ENCODE measurements at places on chromosomes 1 and 21.

DNA sequence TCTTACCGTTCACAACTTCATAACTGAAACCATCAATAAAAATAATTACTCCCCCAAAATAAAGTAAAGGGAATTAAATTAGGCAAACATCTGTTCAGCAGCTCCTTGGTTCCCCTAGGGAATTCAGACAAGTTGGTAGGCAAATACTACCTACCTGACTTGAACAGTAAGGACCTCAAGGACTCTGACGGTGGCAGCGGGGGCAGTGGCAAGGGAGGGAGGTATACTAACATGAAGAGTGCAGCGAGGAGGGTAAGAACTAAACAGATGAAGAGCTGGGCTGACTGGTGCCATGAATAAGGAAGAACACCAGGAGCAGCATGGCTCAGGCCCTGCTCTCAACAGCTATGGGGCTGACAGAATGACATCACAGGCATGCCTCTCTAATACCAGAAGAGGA lies 33.1 kb downstream of the MTOR start:
- no peak overlapping the region for H3K27ac ChIP-seq
- no peak overlapping the region for H3K4me3 ChIP-seq
- DNase-seq = no peak
- peaks cover 8% of the 10 kb centered on the region for H3K4me1 ChIP-seq

GRCh38 chr1:236168716-236169429 lies 26.5 kb downstream of the GPR137B start:
- peaks cover 2% of the 10 kb centered on the region for H3K4me1 ChIP-seq
- H3K27ac ChIP-seq = no peak overlapping the region
- no peaks in the 10 kb centered on the region for H3K27me3 ChIP-seq
- H3K4me3 ChIP-seq = no peak overlapping the region
- DNase-seq = no peak

DNA sequence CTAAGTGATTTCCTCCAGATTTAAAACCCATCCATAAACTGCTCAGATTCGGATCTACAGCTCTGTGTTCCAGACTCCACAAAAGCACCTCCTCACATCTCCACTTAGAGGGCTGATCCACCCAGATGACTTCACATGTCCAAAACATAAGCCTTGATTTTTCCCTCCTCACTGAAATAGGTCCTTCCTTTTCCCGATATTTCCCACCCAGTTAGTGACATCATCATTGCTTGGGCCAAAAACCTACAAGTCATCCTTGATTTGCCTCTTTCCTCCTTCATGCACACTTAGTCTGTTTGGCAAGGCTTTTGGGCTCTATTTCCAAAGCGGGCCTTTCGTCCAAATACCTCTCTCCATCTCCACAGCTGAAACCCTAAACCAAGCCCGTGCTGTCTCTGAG lies 32.3 kb downstream of the CCDC185 start:
- no peak overlapping the region for H3K27ac ChIP-seq
- no peak overlapping the region for H3K4me3 ChIP-seq

GRCh38 chr1:36182734-36183133 lies 26.8 kb downstream of the MAP7D1 start:
- H3K27me3 ChIP-seq = no peaks in the 10 kb centered on the region
- H3K36me3 ChIP-seq = peaks cover 17% of the 10 kb centered on the region
- no peak overlapping the region for H3K4me3 ChIP-seq
- H3K27ac ChIP-seq = no peak overlapping the region
- DNase-seq = no peak

DNA sequence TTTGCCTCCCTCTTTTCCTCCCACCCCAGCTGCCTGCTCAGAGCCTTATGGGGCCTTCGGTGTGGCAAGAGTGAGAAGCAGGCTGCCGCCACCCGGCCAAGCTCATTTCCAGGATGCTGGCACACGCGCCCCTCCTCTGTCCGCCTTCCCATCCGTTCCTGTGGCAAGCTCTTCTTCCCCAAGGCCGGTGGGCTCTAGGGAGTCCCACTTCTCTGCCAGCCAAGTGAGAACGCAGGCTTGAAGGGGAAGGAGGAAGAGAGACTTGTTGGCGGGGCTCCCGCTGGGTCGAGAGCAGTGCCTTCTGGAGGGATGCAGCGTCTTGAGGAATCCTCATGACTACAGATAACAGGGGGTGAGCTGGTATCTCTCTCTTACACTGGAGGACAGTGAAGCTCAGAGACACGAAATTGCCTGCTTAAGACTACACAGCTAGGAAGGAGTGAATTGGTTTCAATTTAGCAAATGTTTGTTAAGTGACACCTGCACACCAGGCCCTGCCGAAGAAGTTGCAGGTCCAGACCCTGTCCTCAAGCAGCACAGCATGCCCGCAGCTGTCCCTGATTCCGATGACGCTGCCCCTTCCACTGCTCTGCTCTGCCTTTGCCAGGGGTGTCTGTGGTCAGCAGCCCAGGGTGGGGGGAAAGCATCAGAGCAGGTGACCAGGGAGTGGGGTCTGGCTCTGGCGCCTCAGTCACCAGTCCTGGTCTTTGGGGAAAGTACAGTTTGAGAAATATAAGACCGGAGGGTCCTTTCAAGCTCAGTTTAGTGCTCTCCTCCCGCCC lies 40.1 kb upstream of the FOXO6 start:
- no peaks in the 10 kb centered on the region for H3K36me3 ChIP-seq
- DNase-seq = no peak
- H3K27me3 ChIP-seq = peaks cover 2% of the 10 kb centered on the region
- no peak overlapping the region for H3K4me3 ChIP-seq
- no peaks in the 10 kb centered on the region for H3K4me1 ChIP-seq

DNA sequence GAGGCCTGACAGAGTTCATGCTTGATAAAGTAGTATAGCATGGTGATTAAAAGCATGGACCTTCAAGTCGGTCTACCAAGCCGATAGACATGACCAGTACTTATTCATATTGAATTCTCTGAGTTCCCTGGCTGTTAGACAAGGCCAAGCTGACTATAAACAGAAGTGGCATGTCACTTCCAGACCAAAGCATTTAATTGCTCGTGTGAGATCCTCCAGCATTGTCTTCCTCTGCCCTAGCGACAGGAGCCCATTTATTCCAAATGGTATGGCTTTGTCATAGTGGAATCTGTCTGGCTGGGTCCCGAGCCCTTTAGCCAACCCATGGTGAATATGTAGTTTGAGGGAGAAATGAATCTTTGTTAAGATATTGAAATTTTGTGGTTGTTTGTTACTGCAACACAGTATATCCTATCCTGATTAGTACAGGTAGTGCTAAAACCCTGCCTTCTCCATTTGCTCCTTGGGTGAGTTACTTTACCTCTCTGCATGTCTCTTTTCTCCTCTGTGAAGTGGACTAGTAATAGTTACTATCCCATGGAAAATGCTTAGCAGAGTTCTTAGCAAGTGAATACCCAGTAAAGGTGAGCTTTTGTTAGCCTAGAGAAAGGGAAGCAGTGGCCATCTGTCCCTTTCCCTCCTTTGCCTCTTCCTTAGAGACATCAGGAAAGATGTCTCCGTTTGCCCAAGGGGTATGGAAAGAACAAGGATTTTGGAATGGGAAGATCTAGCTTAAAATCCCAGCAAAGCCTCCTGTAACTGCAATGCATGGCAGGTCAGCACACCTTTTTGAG lies 77.6 kb upstream of the CD1D start:
- H3K36me3 ChIP-seq = no peaks in the 10 kb centered on the region
- H3K4me3 ChIP-seq = no peak overlapping the region
- H3K27ac ChIP-seq = no peak overlapping the region
- H3K4me1 ChIP-seq = peaks cover 7% of the 10 kb centered on the region
- no peak for DNase-seq
- no peaks in the 10 kb centered on the region for H3K27me3 ChIP-seq

GRCh38 chr1:82755671-82756070 lies 954.9 kb downstream of the ADGRL2 start:
- H3K4me1 ChIP-seq = no peaks in the 10 kb centered on the region
- H3K4me3 ChIP-seq = no peak overlapping the region
- no peak for DNase-seq
- peaks cover 10% of the 10 kb centered on the region for H3K27me3 ChIP-seq
- no peaks in the 10 kb centered on the region for H3K36me3 ChIP-seq
- no peak overlapping the region for H3K27ac ChIP-seq

GRCh38 chr1:76254104-76255030 lies 179.8 kb downstream of the ST6GALNAC3 start:
- peak overlapping the region; percentile 65 for H3K27ac ChIP-seq
- DNase-seq = peak; percentile 56
- H3K4me1 ChIP-seq = peaks cover 68% of the 10 kb centered on the region
- H3K4me3 ChIP-seq = no peak overlapping the region
- H3K36me3 ChIP-seq = no peaks in the 10 kb centered on the region
- H3K27me3 ChIP-seq = no peaks in the 10 kb centered on the region

DNA sequence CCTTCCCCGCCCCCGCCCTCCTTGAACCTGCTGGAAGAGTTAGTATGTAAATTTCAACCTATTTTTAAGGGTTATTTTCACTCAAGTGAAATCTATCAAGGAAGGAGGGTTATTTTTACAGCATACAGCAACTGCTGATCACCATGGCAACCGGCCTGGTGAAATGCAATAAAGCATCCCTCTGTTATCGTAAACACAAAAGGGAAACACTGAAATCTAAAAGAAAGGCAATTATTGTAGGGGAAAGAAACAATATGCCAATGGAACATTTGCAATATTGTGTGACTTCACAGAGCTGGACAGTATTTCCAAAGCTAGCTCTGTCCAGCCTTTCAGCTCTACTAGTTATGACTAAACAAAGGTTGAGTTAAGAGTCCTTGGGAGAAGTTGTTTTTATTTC lies 588.3 kb upstream of the PBX1 start:
- DNase-seq = no peak
- no peaks in the 10 kb centered on the region for H3K27me3 ChIP-seq
- no peaks in the 10 kb centered on the region for H3K36me3 ChIP-seq
- H3K27ac ChIP-seq = no peak overlapping the region
- no peak overlapping the region for H3K4me3 ChIP-seq
- H3K4me1 ChIP-seq = no peaks in the 10 kb centered on the region

GRCh38 chr21:46284077-46284644 lies 1.2 kb downstream of the MCM3AP start:
- DNase-seq = no peak
- H3K4me3 ChIP-seq = peak overlapping the region; percentile 66

- H3K36me3 ChIP-seq = no peaks in the 10 kb centered on the region
- no peak for DNase-seq
- no peaks in the 10 kb centered on the region for H3K4me1 ChIP-seq
- no peak overlapping the region for H3K4me3 ChIP-seq
- no peaks in the 10 kb centered on the region for H3K27me3 ChIP-seq
These were observed 416.6 kb downstream of the RWDD3 start for GRCh38 chr1:95650631-95651030.

DNA sequence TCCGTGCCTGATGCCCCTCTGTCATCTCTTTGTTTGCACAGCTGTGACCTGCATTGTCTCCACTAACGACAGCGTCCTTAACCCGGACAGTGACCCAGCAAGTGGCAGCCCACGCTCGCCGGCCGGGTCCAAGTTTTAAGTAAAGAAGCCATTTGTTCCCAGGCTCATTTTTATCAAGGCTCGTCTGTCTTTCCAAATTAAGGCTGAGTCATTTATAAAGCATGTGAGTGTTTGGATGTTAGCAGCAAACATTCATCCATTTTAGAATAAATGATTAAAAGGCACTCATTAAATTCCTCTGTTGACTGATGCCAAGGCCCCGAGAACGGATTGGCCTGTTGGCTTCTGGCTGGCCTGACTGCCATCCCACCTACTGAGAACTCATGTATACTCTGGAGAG lies 514.5 kb downstream of the NPHP4 start:
- no peaks in the 10 kb centered on the region for H3K36me3 ChIP-seq
- H3K27ac ChIP-seq = no peak overlapping the region
- no peak for DNase-seq
- no peaks in the 10 kb centered on the region for H3K27me3 ChIP-seq

DNA sequence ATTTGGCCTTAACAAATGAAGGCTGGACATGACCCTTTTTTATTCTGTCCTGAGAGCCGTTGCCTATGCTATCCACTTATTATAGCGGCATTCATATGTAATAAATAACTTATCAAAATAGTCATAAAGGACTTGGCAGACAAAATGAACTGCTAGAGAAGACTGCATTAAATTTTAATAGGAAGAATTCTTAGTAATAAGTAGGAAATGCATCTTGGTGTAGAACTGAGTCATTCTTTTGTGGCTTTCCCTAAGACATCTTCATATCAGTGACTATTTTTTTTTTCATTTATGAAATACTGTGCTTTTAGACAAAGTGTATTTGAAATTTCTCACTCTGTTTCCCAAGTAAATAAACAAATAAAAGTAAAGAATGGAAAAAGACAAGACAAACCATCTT lies 45.6 kb downstream of the PBX1 start:
- no peaks in the 10 kb centered on the region for H3K36me3 ChIP-seq
- H3K4me1 ChIP-seq = no peaks in the 10 kb centered on the region
- no peak overlapping the region for H3K27ac ChIP-seq
- peaks cover 2% of the 10 kb centered on the region for H3K27me3 ChIP-seq

DNA sequence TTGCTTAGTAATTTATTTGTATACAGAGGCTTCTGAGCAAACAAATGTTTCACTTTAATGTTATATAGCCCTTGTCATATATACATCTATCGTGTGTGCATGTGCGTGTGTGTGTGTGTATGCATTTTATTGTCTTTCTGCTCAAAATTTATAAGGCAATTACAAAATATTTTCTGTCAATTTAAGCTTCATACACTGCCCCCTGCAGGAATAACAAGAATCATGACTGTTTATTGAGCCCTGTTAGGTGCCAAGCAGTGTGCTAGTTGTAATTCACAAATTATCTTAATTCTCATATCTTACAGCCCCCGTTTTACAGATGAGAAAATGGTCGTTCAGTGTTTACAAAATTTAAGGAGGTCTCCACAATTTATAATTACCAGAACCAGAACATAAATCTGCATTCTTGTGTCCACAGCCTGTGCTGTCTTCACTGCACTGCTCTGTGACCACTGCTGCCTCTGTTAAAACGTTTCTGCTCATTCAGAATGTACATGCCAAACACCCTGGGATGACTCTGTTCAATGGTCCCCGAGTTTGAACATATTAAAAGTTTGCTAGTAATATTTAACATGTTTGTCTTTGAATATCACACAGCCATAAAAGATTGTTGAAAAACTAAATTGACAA lies 181.3 kb downstream of the ATP6V1G3 start:
- no peak overlapping the region for H3K27ac ChIP-seq
- H3K4me1 ChIP-seq = no peaks in the 10 kb centered on the region
- no peaks in the 10 kb centered on the region for H3K27me3 ChIP-seq

DNA sequence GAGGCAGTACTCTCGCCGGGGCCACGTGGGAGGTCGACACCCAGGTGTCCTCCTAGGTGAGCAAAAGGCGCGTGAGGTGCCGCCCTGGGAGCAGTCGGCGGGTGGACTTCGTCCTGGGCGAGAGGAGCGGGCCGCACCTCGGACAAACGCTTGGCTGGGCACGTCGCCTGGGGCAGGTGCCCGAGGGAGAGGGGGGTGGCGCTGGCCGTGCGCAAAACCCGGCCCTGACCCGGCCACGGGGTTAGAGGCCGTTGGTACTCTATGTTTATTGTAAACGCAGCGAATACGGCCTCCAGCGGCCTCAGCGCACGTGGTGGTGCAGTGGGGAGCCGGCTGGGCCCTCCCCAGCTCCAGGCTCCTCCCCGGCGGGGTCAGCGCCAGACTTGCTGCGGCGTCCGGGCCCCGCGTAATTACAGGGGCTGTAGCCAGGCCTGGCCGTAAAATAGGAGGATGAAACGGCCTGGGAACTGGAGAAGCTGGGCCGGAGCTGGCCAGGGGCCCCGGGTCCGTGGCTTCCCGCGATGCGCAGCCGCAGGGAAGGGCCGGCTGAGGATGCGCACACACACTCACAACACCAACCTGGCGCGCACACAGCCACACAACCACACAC lies 1.6 kb upstream of the EFNA1 start:
- peaks cover 27% of the 10 kb centered on the region for H3K4me1 ChIP-seq
- H3K4me3 ChIP-seq = no peak overlapping the region
- DNase-seq = no peak
- no peaks in the 10 kb centered on the region for H3K36me3 ChIP-seq
- H3K27me3 ChIP-seq = peaks cover 15% of the 10 kb centered on the region
